ENCODE measurements at places on chromosomes 4 and X.

GRCh38 chr4:147578051-147578476, 39.1 kb upstream of the TMEM184C start:
- no peak for DNase-seq

GRCh38 chr4:93843772-93844171, 15.2 kb downstream of the ATOH1 start:
- DNase-seq, result no peak

DNA sequence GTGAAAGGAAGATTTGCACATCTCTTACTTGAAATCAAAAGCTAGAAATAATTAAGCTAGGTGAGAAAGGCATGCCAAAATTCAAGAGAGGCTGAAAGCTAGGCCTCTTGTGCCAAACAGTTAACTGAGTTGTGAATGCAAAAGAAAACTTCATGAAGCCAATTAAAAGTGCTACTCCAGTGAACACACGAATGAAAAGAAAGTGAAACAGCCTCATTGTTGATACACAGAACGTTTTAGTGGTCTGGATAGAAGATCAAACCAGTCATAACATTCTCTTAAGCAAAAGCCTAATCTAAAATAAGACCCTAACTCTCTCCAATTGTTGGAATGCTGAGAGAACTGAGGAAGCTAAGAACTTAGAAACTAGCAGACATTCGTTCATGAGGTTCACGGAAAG, 122.3 kb downstream of the UNC5C start:
- DNase-seq, result no peak

DNA sequence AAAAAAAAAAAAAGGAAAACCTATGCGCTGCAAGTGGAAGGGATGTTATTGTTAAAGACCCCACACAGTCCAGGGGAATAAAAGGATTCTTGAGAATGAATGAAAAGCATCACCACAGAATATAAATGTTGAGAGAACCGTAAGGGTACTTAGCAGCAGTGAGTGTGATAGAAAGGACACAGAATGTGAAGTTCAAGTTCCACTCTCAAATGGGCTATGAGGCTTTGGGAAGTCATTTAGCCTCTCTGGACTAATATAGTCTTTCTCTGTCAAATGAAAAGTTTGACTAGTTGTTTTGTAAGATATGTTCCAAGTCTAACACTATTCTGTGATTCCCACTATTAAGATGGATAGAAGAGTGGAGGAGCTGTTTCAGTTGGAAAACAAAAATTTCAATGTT, 35.8 kb upstream of the MAML3 start:
- no peak for DNase-seq

GRCh38 chrX:123878252-123878721, 18.4 kb downstream of the XIAP start:
- no peak for DNase-seq

DNA sequence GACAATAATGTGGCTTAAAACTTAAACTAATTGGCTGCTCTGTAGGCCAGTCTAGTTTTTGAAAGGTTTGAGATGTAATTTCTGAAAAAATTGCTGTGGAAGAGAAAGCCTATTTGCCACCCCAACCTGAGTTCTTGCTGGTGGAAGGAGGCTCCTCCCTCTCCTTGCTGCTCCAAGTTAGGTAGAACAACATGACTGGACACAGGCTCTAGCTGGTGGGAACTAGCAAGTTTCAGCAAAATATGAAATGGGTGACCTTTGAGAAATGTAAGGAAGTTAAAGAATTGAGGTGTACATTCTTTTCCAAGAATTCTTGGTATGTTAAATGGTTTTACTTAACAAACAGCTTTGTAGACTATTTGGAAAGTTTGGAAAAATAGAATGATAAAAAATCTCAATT, 8.0 kb downstream of the RPL34 start:
- no peak for DNase-seq

GRCh38 chr4:14054391-14054790, 426.9 kb upstream of the BOD1L1 start:
- DNase-seq, result no peak

DNA sequence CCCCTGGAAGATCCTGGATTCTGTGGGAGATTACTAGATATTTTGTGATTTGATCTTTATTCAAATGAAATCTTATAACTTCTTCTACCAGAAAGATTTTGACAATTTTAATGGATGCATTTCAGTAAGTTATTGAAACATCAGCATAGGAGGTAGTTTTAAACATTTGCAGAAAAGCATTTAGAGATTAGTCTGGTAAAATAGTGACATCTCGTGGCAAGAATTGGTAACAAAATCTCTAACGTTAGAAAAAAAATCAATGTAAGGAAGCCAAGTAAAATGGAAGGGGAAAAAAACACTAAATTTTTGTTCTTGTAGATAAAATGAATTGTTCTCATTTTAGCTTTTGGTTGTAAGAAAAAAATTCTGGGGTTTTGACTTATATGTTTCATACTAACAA, 73.3 kb downstream of the TASL start:
- no peak for DNase-seq

DNA sequence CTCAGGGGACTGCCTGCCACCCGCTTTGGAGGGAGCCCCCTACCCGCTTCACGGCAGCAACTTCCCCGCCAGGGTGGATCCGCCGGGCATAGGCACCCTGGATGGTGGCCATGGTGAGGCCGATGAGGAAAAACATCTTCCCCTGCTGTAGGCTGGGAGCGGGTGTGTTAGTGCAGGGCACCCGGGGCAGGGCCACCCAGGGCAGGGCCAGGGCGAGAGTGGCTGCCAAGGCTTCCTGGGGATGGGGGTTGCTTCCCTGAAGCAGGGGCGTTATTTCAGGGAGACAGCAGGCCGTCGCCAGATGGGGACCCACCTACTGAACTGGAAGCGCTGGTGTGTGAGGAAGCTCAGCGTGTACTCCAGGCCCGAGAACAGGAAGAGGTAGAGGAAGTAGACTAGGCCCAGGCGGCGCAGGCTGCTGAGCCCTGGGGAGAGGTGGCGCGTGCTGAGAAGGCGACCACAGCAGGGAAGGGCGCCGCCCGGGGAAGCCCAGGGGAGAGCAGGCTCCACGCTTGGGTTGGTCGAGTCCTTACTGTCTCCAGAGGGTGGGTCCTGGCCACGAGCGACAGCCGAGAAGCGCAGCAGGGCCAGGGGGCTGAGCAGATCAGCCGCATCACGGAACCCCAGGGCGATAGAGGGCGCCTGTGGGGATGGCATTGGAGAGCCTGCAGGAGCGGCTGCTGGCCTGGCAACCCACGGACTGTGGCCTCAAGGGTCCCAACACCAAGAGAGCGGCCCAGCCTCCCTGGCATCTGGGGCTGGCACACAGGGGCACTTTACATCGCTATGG, 31.5 kb downstream of the NOP14 start:
- no peak for DNase-seq

GRCh38 chrX:30880058-30880457, 9.0 kb downstream of the TAB3 start:
- no peak for DNase-seq

DNA sequence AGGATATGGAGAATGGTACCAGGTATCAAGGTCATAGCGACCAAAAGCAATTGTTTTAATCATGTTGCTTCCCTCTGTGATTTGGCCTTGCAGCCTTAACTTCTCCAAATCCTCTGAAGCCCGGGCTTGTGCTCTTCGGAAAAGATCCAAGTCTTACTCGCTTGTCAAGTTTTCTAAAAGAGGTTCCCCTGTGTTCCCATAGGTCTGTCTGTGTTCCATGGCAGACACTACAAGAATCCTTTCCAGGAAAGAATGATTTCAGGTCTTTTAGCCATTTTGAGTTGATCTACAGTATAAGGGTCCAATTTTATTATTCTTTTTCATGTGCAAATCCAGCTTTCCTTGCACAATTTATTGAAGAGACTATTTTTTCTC, 710.6 kb upstream of the DIAPH2 start:
- no peak for DNase-seq

DNA sequence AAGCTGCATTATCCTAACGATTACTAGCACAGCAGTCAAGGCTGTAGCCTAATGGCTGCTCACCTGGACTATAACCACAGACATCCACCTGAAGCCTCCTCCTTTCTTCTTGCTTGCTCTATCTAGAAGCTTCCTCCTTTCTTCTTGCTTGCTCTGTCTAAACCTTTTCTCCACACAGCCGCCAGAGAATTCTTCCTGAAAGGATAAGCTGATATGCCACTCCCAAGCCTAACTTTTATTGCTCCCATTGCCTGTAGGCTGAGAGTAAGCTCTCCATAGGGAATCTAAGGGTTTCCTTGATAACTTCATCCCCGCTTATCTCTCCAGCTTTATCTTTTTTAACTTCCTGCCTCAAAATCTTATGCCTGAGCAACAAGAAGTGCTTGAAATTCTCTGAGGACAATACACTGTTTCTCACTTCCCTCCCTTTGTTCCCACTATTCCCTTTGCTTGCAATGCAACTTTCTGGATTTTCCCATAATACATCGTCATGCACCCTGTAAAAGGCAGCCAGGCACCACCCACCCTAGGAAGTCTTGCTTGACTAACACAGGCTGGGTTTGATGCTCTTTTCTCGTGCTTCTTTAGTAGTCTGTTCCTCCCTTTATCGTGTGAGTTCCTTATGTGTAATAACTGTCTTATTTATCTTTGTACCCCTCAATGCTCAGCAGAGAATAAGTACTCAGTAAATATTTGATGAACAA, 1.4 kb upstream of the LRIT3 start:
- DNase-seq, result no peak

DNA sequence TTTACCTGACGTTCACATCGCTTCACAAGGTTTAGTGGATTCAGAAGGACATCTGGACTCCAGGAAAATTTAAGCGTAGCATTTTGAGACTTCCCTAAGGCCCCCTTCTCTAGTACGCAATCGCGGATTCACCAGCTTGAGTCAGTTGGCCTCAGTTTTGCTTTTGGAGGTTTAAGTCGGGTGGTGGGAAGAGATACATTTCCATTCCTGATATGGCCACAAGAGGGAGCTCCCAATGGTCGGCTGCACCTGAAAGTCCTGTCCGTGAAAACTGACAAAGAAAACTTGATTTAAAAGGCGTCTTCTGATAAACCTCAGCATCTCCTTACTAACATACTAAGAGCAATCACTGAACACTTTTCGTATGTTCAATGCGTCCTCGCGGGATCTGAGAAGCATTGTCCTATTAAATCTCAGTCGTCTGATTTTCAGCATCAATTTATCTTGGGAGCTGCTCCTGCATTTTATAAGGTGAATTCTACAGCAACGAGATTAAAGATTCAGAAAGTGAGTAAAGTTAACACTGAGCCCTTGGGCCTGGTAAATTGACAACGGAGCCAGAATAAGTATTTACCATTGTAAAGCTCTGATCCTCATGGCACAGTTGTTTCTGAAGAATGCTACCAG, 50.6 kb downstream of the LGI2 start:
- no peak for DNase-seq

DNA sequence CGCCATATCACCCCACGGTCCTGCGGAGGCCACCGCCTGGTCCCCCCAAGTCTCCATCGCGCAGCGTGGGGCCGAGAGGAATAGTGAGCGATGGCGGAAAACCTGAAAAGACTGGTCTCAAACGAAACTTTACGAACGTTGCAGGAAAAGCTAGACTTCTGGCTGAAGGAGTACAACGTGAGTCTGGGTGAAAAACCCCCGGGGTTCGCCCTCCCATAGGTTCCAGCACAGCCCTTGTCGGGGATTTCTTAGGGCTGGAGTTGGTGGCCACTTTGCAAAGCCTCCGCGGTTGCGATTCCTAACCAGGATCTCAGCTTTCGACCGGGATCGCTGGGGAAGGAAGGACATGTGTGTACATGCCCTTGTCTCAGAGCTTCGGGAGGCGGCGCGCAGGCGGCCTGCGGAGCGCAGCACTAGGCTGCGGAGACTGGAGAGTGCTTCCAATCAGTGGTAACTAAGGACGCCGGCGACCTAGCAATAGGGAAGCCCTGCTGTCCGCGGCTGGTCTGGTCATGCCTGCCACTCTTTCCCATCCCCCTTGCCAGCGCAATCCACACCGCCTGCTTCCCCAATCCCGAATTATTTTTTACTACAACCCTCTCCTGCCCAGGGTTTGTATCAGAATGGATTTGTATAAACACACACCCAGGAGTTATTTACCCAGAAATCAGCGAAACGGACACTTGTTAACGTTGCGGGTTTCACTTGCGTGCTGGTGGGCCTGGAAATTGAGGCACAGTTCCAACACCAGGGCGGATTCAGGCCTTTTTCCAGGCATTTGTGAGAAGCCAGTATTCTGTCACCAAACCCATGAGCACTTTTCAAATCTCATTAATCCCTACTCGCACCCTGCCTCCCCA, 741 bp downstream of the SPATA18 start:
- DNase-seq, result no peak

DNA sequence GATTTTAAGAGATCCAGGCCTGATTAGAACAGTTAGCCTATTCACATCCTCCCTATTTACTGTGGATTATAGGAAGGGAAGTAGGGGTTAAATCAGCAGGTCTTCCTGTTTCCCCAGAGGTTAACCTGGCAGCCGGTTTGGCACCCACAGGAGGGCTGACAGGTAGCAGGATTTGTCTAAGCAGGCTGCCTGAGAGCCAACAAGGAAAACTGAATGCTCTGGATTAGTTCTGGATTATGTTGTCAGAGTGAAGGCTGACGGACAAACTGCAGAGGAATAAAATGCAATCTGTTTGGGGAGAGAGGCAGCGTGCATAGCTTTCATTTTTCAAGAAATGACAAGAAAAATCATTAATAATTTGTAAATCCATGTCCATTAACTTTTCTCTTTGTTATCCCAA, 397.1 kb upstream of the FAM241A start:
- no peak for DNase-seq

- DNase-seq, result no peak
Observed at GRCh38 chr4:54101190-54102041, 1.5 kb downstream of the GSX2 start.

DNA sequence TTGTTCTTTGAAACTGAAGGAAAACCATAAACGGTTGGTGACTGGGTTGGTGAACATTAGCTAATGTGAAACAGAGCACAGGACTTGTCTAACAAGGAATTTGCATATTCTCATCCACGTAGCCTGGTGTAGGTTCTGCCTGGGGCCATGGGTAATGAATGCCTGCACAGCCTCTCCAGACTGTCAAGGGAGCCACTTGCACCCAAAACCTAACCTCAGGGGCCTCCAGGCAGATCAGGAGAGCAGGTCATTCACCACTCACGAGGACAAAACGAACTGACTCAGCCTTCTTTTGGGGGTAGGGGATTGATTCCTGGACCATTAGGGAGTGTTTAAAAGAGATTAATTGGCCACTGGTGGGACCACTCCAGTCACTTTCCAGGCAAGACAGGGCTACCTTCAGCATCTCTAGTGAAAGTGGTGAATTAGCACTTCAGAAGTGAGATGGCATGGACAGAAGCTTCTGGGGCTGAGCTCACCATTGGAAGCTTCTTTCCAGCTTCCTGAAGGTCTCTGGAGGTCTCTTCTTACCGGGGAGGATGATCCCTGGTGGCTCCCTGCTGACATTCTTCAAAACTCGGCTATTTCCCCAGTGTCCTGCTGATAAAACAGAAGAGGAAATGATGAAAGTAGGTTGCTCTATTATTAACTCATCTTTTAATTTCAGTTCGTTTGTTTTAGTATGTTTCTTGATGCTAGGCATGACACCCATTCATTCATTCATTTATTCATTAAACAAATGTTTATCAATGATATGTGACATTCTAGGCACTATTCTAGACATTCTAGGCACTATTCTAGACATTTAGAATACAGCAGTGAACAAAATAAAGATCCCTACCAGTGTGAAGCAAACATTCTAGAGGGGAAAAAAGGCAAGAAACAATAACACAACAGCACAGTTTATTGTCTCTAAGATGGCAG, 104.5 kb upstream of the LNX1 start:
- DNase-seq, result no peak

GRCh38 chr4:79723507-79723906, 315.5 kb upstream of the GK2 start:
- DNase-seq, result no peak
